NCI-H748 treated with DMSO at 0.1 percent for 48 hours (cell line): ENCODE measurements at places on chromosomes 12 and 14.

GRCh38 chr12:123344086-123344485 lies 20.6 kb downstream of the SBNO1 start:
- DNase-seq = no peak

GRCh38 chr14:78785265-78785664 lies 615.1 kb downstream of the NRXN3 start:
- no peak for DNase-seq

GRCh38 chr12:123659996-123660727 lies 10.8 kb upstream of the TCTN2 start:
- DNase-seq = no peak

GRCh38 chr14:96126783-96127271 lies 77.8 kb upstream of the BDKRB2 start:
- DNase-seq = no peak

GRCh38 chr14:94357166-94357565 lies 31.2 kb downstream of the SERPINA1 start:
- no peak for DNase-seq

GRCh38 chr12:19107750-19108149 lies 21.8 kb upstream of the PLEKHA5 start:
- no peak for DNase-seq

DNA sequence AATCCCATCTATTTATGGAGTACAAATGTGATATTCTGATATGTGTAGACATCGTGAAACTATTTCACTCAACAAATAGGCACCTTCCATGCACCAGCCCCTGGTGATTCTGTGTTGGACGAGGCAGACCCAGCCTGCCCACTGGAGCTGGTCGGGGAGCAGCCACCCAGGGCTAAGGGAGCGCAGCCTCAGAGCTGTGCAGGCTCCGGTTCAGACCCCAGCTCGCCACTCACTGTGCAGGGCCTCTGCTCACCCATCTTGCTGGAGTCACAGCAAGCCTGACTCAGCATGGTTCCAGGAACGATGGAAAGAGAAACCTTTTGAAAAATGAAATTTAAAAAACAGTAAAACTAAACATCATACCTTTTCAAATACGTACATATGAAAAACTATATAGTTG lies 52.3 kb upstream of the BCL11B start:
- DNase-seq = no peak
